Right kidney (tissue), 9 donors: ENCODE measurements at places on chromosomes 4 and X.
A peak's percentile ranks its signal among the peaks of the same experiment; 100 is the strongest.

- peak; percentile 76 for DNase-seq
Measured at GRCh38 chrX:38804682-38805431, 3.6 kb downstream of the MID1IP1 start.

DNA sequence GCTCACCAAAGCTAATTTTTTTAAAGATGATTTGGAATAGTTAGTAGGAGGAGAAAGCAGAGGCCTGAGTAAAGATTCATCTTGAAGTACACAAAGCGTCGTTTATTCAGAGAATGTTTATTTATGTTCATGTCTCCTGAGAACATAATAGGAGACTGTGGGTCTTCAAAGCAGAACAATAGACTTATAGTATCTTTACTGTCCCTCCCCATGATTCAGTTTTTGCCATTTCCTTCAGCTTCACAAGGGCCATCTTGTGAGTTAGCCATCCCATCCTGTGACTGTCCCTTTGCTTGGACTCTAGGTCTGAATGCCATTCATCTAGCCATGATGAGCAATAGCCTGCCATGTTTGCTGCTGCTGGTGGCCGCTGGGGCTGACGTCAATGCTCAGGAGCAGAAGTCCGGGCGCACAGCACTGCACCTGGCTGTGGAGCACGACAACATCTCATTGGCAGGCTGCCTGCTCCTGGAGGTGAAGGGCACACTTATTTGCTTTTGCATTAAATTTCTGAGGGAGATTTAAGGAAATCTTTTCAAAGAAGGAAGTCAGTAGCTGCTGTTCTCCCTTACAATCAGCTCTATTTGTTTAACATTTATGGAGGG is 105.8 kb downstream of the NFKB1 start:
- no peak for DNase-seq

- no peak for DNase-seq
Measured at GRCh38 chr4:119604266-119604665, 24.3 kb downstream of the PDE5A start.

DNA sequence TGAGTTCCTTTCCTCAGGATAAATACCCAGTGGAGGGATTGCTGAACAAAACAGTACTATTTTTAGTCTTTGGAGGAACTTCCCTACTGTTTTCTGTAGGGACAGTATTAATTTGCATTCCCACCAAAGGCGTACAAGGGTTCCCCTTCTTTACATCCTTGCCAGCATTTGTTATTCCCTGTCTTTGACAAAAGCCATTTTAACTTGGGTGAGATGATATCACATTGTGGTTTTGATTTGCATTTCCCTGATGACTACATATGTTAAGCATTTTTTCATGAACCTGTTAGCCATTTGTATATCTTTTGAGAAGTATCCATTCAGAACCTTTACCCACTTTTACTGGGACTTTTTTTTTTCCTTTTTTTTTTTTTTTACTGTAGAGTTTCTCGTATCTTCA is 126.2 kb upstream of the ANXA10 start:
- no peak for DNase-seq
